ENCODE measurements at places on chromosomes 6 and 20. TPM values are rescaled to one million over a fixed set of nuclear protein-coding genes. Genes with fewer than 3 reads are reported as not detected.

DNA sequence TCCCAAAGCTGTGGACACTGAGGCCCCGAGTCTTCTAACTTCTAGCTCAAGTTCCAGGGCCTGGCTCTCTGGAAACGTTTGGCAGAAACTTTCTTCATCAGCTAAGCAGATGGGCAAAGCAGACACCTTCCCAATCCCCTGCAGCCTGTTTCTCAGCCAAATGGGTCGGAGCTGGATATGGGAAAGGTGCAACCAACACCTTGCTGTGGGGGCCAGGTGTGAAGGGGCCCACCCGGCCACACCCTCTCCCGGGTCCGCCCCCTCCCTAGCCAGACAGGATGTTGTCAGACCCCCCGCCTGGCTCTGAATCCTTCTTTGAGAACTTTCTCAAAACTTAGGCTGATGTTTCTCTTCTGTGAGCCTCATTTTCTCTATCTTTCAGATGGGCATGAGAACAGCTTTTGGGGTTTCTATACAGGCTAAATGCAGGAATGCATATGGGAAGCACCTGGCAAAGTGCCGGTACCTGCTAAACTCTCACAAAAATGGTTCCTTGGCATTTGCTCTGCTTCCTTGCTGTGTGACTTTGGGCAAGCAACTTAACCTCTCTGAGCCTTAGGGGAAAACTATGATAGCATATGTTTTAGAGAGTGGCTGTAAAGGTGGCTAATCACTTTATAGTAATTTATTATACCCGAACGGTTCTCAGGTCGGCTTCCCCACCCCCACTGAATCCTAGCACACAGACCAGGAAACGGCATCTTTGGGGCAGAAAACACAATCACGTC lies 1.8 kb downstream of the SNAI1 start:
- DNase-seq: no peak

GRCh38 chr20:17357238-17357637 lies 130.4 kb downstream of the PCSK2 start:
- no peak for DNase-seq

DNA sequence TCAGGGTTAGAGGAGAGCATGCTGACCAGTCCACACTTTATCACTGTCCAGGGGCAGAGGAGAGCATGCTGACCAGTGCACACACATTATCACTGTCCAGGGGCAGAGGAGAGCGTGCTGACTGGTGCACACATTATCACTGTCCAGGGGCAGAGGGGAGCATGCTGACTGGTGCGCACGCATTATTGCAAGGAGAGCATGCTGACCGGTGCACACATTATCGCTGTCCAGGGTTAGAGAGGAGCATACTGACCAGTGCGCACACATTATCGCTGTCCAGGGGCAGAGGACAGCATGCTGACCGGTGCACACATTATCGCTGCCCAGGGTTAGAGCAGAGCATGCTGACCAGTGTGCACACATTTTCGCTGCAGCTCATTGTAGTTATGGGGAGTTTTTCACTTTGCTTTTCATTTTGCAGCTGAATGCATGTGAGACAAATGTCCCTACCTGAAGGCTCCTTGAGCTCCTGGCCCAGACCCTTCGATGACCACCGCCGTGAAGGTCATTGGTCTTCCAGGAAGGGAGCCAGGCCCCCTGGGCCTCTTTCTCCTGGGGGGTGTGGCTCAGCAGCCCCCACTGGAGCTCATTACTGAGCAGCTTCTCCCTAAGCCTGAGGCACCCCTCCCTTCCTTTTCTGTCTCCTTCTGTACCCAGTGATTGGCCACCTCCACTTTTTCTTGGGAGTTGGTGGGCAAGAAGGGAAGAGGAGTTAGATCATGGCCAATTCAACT lies 178.8 kb upstream of the AFDN start:
- DNase-seq: no peak

DNA sequence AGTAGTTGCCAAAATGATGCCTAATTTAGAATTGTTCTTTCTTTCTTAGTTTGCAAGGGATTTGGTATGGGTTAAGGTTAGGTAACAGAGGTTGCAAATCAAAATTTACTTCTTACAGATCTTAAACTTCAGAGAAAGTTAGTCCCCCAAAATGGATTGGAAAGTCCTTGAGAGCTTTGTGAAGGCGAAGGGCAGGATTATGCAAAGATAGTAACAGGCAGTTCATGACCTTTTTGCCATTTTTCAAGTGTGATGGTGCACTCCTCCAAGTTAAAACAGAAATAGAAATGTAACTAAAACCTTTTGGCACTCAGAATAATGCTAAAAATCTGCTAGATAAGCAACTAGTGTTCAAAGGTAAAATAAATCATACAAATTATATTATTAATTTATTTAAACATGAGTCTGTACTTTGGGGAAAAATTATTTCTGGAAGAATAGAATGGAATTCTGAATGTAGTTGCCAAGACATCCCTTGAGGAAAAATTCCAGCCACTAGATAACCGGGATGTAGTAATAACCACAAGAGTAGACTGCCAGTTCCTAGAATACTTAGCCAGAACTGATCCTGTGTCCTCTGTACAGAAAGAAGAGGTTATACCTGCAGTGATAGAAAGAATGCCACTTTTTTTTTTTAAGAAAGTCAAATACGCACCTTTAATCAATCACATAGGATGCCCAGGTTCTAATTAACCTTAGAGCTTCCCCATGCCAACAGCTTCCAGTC lies 31.8 kb upstream of the DAAM2 start:
- DNase-seq: no peak

GRCh38 chr20:54131675-54132611 lies 41.8 kb downstream of the CYP24A1 start:
- no peak for DNase-seq

- no peak for DNase-seq
Measured at GRCh38 chr20:6053776-6054688, at the start of gene LRRN4. Gene LRRN4 (minus strand): TSS chr20:6054060. CDS start chr20:6052799, 1,261 bp downstream.

DNA sequence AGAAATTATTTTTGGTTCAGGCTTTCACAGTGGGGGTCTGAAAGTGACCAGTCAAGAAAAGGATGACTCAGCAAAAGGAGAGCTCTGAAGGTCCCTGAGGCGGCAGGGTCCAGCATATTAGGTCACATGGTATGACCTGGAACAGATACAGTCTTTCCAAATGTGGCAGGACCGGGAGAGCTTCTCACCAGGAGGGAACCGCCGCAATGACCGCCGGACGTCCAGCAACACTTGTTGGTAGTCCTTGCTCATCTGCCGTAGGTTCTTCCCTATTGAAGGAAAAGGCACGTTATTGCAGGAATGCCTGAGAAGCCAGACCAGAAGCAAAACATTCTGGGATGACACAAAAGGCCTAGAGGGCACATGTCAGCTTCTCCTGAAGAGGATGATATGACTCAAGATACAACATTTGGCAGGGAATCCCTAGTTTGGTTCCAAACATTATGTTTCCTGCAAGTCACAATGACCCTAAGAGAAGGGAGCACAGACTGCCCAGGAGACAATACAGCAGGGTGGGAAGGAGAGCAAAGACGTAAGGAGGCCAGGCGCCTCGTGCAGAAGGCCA lies 17.4 kb downstream of the TBC1D20 start:
- no peak for DNase-seq

GRCh38 chr6:136923116-136923953 lies 1.2 kb downstream of the SLC35D3 start:
- peak; percentile 52 for DNase-seq

DNA sequence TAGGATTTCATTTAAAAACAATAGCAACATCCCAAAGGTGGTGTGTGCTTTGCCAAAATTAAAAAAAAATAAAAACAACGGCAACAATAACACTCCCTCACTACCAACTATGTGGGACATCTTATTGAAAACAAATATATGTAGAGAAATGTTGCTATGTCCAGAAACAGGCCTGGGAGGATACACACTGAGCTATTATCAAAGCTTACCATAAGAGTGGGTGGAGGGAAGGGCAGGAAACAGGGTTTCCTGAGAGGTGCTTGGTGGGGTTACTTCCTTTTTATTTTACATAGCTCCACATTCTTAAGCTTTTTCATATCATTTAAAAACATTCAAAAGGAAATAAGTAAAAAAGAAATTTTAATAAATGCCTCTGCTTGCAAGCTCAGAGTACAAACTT lies 150.0 kb upstream of the RIPOR2 start:
- DNase-seq: no peak

GRCh38 chr6:19320111-19320581 lies 517.0 kb upstream of the ID4 start:
- no peak for DNase-seq

DNA sequence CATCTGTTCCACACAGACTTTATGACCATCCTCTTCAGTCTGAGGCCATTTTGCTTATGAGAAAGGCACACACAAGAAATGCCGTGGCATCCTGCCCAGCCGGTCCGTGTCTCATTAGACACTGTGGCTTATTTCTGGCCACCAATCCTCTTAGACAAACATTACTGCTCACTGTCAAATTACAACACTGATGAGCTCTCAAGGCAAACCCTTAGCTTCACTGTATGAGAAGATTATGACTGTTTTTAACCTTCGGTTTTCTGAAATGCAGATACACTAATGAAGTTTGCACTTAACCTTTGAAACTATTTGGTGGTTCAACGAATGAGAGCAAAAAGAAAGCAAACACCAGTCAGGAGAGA lies 50.5 kb upstream of the DST start:
- DNase-seq: no peak

GRCh38 chr6:169723991-169724493 lies 258 bp downstream of the PHF10 start:
- DNase-seq: peak; percentile 59

GRCh38 chr6:14254505-14254904 lies 136.9 kb downstream of the CD83 start:
- no peak for DNase-seq

GRCh38 chr20:23027721-23028120 lies 7.4 kb upstream of the SSTR4 start:
- no peak for DNase-seq

- DNase-seq: no peak
Measured at GRCh38 chr6:107589934-107590333, 100.0 kb downstream of the SOBP start.

GRCh38 chr6:103910018-103910417 lies 949.7 kb downstream of the HACE1 start:
- DNase-seq: no peak

GRCh38 chr6:125230674-125231073 lies 71.1 kb downstream of the HDDC2 start:
- DNase-seq: no peak

GRCh38 chr20:33005132-33005566 lies 916 bp upstream of the SUN5 start:
- DNase-seq: peak; percentile 59

- no peak for DNase-seq
Measured at GRCh38 chr6:23797041-23797440, 329.0 kb upstream of the NRSN1 start.

DNA sequence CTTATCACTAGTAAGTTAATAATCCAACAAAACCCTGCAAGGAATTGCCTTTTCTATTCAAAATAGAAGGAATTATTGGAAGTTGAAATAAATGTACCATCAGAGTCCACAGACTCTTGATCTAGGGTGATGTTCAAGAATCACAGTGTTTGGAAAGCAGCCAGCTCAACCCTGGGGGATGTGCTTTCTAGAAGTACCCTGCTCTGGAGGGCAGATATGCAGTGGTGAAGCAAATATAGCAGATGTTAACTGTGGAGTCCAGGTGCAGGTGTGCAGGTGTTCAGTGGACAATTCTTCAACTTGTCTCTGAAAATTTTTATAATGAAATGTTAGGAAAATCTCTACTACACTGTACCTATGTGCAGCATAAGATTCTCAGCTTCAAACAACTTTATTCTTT lies 9.1 kb upstream of the INSM1 start:
- DNase-seq: no peak

GRCh38 chr6:152461556-152461955 lies 175.6 kb downstream of the SYNE1 start:
- no peak for DNase-seq

DNA sequence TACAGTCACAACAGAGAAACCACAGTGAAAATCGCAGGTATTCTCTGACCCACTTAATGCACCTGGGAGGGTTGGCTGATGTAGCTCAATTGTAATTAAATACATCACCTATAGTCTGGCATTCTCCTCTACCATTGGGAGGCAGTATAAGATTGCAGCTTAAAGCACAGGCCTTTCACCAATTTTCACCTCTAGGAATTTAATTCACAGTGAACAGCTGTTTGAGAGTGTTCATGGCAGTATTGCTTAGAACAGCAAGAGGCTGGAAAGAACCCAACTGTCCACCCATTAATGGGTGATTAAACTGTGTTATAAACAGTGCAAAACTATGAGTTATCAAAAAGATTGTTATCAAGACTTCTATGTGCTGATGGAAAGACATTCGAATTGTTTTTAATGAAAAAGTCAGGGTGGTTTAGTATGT lies 2.0 kb downstream of the EDEM2 start:
- DNase-seq: no peak

DNA sequence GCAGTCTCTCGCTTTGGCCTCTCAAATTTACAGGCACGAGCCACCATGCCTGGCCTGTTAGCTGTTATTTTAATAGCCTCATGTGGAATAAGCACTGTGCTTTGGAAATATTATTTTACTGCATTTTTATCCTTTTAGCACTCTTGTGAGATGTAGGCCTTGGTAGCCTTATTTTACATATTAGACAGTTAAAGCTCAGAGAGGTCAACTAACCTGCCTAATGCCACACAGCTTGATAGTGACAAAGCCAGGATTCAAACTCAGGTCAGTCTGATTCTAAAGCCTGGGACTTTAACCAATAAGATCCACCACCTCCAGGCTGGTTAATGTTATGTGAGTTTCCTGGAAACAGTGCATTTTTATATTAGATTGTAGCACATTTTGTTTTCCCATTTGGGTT lies 9.5 kb downstream of the TNFAIP3 start:
- no peak for DNase-seq

DNA sequence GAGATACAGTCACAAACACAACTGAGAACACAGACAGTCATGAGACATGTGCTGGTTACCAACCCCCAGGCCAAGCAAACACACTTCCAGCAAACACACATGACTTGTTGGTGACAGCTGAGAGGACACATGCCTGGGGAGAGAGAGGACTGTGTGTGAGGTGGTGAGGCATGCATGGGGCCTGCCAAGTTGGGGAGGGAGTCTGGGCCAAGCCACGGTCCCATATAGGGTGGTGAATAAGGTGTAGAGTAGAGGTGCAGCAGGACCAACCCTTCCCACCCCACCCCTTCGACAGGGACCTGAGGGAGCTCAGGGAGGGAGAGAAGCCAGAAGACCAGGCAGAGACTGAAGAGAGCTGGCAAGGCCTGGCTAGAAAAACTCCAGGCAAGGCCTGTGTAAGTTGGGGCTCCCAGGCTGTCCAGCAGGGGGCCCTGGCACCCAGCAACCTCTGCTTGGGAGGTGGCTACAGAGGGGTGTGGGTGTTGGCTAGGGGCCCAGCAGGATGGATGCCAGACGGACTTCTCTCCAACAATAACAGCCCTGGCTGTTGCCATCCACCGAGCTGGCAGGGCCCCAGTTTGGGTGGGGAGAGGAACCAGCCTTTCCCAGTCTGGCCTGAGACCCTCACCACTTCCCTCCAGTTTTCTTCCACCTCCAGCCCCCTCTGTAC lies 2.0 kb upstream of the SLC29A1 start:
- peak; percentile 90 for DNase-seq

Gene MYMX
- not detected for total RNA-seq

Gene RIPOR3
- total RNA-seq: not detected

Gene ALDH8A1
- total RNA-seq: 0.67 TPM

Gene HMGCLL1
- total RNA-seq: not detected

Gene BPI
- total RNA-seq: not detected

Gene WDR46
- 69.4 TPM for total RNA-seq

Gene HLA-DQB2
- total RNA-seq: 0.69 TPM

Gene SNAI1
- total RNA-seq: 0.25 TPM

Gene BTNL2
- total RNA-seq: not detected

Gene TINAG
- total RNA-seq: not detected

Gene HAO1
- not detected for total RNA-seq

Gene SH3BGRL2
- total RNA-seq: 0.43 TPM

Gene ADGRB3
- not detected for total RNA-seq
